Astrocyte of the spinal cord (primary cell): ENCODE measurements at places on chromosomes 3 and 15.

- DNase-seq: peak; percentile 55
These were observed 85.5 kb upstream of the LRTM1 start for GRCh38 chr3:55013145-55013925.

DNA sequence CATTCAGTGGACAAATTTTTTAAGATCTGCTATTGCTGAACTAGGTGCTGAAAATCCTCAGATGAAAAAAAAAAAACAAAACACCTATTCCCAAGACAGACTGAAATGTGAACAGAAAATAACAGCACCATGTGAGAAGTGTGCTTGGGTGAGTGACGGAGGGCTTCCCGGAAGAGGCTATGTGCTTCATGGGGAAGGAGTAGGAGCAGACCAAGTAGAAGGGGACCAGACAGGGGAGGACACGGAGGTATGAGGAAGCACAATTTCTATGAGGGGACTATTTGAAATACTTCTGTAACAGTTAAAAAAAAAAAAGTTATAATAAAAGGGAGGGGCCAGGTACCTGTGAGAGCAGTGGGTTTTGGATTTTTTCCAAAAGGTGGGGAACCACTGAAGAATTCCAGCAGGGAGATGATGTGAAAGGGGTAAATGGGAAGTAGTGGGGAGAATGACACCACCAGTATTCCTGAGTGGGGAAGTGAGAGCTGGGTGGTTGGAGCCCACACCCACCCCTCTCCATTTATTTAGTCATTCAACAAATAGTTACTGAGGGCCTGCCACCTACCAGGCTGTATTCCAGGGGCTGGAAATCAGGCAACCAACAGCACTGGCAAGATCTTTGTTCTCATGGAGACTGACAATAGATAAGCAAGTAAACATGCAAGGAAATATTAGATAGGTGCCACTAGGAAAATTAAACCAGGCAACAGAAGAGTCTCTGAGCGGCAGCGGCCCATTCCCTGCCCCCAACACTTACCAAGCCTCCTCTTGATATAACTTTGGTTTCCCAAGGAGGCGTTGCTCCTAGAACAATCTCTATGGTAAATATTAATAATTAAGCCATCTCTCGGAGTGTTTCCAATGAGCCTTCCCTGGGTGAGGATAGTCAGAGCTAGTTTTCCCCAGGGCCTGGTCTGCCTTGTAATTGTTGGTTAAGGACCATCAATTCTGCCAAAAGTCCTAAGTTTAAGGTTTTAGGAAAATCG is 3.8 kb upstream of the USP3 start:
- no peak for DNase-seq

- DNase-seq: no peak
These were observed 23.8 kb downstream of the RLBP1 start for GRCh38 chr15:89197503-89197971.

DNA sequence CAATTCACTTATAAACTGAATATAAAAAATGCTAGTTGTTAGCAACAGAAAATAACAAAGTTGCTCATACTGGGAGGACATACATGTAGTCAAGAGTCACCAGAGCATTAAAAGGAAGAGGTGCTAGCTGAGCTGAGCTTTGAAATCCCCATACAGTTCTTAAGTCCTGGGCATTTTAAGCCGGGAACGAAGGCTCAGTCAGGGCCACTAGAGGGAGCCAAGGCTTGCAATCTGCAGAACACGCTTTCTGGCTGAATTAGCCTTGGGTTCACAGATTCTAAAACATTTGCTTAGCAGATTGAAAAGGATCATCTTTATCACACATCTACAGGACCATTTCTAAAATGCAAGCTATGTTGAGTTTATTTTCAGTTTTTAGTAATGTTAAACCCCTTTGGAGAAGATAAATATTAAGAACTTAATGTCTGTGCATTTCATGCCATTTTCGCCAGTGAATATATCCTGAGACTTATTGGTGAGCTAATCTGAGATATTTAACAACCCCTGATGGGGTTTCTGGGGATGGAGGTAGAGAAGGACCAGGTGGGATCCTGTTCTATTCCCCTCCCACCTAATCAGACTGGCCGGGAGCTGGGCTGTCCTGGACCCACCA is 26.3 kb upstream of the MNS1 start:
- peak; percentile 82 for DNase-seq

GRCh38 chr3:150210461-150211110 is 197.5 kb upstream of the TSC22D2 start:
- no peak for DNase-seq

GRCh38 chr3:69379661-69380060 is 6.2 kb downstream of the FRMD4B start:
- DNase-seq: no peak

DNA sequence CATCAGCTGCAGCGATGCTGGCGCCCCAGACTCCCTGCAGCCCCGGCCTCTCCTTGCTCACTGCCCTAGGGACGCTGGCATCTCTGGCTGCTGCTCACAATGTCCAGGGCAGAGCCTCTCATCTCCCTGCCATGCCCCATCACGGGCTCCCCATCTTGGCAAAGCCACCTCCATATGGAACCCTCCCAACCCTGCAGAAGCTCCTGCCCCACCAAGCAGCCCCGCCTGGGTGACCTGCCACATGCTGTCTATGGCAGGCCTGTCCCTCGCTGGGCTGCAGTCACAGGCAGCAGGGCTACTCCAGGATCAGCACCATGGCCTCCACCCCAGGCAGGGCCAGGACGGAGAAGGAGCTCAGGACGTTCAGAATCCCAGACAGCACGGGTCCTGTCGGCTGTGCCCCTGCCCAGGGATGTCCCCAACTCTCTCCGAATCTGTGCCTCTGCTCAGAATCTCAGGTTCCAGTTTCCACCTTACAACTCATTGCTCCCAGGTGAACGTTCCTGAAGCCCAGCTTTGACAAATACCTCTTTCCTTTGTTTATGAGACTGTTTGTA is 58.4 kb downstream of the PLXNA1 start:
- no peak for DNase-seq

DNA sequence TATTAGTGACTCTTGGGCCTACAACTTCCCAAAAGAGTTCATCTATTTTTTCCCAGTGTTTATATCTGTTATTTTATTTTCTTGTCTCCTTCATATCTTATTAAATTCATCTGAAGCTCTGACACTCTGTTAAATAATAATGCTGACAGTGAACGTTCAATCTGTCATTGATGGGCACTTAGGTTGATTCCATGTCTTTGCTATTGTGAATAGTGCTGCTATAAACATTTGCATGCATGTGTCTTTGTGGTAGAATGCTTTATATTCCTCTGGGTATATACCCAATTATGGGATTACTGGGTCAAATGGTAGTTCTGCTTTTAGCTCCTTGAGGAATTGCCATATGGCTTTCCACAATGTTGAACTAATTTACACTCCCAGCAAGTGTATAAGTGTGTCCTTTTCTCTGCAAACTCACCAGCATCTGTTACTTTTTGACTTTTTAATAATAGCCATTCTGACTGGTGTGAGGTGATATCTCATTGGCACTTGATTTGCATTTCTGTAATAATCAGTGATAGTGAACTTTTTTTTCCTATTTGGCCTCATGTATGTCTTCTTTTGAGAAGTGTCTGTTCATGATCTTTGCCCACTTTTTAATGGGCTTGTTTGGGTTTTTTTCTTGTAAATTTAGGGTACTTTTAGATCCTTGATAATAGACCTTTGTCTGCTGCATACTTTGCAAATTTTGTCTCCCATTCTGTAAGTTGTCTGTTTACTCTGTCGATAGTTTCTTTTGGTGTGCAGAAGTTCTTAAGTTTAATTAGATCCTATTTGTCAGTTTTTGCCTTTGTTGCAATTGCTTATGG is 122.5 kb downstream of the LEKR1 start:
- DNase-seq: no peak

GRCh38 chr15:88066636-88067330 is 189.8 kb downstream of the NTRK3 start:
- no peak for DNase-seq

GRCh38 chr3:4052706-4053105 is 250.5 kb upstream of the SETMAR start:
- DNase-seq: no peak

- no peak for DNase-seq
These were observed 71.3 kb upstream of the CACNA1D start for GRCh38 chr3:53422954-53423698.

DNA sequence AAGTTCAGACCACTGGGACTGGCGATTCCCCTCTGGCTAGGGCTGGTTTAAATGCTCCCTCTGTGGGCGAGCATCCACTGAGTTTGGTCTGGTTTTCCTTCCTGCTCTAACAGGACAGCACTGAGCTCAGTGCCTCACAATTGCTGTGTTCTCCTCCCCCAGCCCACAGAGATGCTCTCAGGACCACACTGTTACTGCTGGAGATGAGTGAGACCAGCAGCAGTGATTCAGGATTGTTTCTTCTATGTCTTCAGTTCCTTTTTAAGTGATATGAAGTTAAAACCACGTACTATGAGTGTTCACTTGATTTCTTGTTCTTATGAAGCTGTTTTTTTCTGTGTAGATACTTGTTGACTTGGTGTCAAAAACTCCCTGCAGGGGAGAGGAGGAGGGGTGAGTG is 180.4 kb upstream of the COL8A1 start:
- DNase-seq: no peak

- DNase-seq: no peak
These were observed 240.1 kb upstream of the ZPLD1 start for GRCh38 chr3:102194760-102195159.

DNA sequence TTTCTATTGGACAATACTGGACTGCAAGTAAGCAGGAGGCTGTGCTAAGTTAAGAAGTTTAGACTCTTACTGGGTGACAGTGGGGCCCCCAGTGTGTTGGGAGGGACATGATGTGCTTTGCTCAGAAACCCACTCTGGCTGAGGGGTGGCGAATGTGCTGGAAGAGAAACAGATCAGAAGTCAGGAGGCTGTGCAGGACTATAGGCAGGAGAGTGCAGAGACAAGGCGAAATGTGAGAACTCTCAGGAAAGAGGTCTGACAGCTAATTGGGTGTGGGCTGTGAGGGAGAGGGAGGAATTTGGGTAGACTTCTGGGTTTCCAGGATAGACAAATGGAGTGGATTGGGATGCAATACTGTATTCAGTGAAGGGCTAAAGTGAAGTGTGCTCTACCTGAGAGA is 12.0 kb downstream of the SLC24A1 start:
- no peak for DNase-seq

DNA sequence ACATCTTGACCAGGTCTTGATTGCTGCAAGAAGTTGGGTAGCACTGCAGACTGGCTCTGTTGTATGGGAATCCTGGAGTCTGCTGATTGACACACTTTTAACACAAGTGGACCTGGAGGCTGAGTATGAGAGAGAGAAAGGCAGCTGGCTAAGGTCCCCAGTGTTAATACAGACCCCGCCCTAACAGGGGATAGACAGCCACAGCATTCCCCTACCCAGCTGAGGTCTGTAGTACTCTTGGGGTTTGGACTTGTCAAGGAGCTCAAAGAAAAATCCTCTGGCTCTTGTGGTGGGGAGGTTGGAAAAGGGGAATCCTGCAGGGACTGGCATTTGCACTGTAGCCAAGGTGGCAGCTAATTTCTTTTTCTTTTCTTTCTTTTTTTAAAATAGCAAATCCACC is 192.7 kb downstream of the ZNF621 start:
- DNase-seq: no peak

GRCh38 chr15:67914537-67915460 is 75.0 kb upstream of the RNU6-1 start:
- DNase-seq: peak; percentile 70
